NCI-H1436 treated with DMSO at 0.1 percent for 48 hours (cell line): ENCODE measurements at places on chromosomes 6 and 20.

DNA sequence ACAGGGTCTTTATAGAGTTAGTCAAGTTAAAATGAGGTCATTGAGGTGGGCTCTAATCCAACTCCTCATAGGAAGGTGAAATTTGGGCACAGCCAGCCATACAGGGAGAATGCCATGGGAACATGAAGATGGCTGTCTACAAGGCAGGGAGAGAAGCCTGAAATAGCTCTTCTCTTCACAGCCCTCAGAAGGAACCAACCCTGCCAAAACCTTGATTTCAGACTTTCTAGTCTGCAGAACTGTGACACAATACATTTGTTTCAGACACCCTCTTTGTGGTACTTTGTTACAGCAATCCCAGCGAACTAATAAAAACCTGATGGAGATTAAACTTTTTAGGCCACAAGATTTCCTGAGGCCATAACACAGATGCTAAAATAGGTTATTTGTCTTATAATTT lies 43.1 kb upstream of the HECA start:
- no peak for DNase-seq

- DNase-seq = no peak
Observed at GRCh38 chr6:96520171-96521115, 1.2 kb upstream of the UFL1 start.

GRCh38 chr20:49318430-49319207 lies 40.8 kb upstream of the ZNFX1 start:
- DNase-seq = no peak

GRCh38 chr6:126110512-126111270 lies 124.4 kb downstream of the TRMT11 start:
- no peak for DNase-seq

DNA sequence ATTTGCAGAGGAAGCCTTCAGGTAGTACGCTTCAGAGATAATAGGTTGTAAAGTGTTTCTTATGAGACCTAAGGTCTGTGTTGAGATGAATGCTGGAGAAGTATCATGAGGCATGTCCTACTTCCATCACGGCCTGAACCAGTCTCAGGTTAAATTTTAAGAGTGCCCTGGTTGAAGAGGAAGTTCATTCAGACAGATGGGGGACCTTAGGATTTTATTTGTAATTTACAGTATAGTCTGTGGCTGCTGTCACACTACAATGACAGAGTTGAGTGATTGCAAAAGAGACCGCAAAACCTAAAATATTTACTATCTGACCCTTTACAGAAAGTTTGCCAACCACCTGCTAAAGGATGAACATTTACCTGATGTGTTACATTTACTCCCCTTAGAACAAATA lies 70.9 kb downstream of the UST start:
- DNase-seq = no peak

DNA sequence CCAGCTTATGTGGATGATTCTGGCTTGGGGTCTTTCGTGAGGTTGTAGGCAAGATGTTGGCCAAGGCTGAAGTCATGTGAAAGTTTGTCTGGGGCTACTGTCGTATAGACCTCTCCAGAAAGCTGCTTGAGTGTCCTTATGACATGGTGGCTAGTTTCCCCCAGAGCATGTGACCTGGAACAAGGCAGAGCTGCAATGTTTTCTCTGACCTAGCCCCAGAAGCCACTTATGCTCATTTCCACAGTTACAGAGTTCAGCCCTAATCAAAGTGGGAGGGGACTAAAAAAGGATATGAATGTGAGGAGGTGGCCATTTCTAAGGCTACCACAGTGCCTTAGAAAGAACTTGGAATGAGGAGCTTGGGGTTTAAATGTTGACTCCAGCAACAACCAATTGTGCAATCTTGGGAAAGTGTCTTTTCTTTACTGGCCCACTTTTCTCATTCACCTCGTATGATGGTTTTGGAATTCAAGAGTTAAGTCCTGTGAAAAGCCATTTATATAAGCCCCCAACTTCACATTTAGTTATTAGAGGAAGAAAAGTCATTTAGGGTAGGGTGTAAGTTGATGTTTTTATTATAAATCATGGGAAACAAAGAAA lies 5.9 kb upstream of the ASXL1 start:
- DNase-seq = no peak

DNA sequence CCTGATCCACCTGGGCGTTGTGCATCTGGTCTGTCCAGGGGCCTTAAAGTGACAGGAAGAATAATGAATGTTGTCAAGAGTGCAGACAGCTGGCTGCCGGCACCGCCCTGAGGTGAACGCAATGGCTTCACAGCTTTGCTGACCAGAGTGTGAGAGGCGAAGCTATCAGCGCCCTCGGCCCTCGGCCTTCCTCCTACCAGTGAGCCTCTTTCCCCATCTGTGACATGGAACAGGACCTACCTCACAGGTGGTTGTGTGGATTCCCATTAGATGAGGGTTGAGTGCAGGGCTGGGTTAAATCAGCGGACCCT lies 54.8 kb downstream of the CTCFL start:
- DNase-seq = no peak

DNA sequence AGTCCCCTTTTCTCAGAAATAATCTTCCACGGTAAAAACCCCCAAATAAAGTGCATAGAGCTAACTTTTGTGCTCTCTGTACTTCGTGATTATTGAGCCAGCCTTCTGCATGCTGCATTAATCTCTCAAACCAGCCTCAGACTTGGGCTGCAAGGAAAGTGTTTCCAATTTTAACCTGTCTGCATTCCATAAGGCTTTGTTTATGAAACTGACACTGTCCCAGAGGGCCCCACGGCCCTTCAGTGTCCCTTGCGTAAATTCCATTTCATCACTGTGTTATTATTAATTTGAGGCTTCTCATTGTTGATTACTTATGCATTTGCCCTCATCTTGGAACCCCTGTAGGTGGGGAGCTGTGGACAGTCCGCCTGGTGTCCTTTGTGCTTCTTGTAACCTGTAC lies 15.6 kb upstream of the SNRPB2 start:
- DNase-seq = no peak

- DNase-seq = no peak
Observed at GRCh38 chr6:23200946-23201345, 631.6 kb downstream of the HDGFL1 start.

DNA sequence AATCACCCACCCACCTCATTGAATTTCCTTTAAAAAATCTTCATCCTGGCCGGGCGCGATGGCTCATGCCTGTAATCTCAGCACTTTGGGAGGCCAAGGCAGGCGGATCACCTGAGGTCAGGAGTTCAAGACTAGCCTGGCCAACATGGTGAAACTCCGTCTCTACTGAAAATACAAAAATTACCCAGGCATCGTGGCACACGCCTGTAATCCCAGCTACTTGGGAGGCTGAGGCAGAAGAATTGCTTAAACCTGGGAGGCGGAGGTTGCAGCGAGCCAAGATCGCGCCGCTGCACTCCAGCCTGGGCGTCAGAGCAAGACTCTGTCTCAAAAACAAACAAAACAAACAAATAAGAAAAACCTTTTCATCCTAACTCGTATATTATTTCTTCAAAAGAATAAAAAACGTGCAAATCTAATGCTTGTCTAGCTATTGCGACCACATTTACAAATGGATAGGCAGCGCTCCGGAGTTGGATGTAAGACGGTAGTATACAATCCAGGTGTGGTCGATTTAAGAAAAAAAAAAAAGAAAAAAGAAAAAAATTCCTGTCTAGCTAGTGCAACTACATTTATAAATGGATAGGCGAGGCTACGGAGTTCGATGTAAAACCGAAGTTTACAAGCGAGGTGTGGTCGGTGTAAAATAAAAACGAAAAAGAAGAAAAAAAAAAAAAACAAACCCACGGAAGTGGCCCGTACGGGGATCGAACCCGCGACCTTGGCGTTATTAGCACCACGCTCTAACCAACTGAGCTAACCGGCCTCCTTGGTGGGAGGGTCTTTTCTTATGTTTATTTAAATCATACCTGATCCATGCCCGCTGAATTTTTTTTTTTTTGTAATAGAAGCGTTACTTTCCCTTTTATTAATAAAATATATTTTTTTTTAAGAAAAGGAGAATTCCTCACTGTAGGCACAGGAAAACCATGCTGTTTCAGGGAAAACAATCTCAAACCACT lies 70.7 kb upstream of the PRSS16 start:
- DNase-seq = no peak

GRCh38 chr20:45450097-45450818 lies 19.3 kb upstream of the WFDC2 start:
- DNase-seq = peak; percentile 21

GRCh38 chr6:106077170-106077569 lies 9.0 kb upstream of the PRDM1 start:
- DNase-seq = no peak

DNA sequence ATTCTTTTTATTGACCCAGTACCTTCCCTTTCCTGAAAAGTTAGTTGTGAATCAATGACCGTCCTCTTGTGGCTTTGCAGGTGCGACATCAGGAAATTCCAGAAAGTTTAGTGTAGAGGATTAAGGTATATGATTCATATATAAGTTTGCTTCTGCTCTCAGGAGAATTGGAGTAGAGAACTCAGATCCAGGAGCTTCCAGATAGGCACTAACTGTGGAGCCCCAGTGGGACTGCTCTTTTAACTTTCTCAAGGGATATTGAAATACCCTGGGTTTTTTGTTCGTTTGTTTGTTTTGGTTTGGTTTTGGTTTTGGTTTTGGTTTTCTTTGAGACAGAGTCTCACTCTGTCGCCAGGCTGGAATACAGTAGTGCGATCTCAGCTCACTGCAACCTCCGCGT lies 9.5 kb downstream of the TAAR2 start:
- DNase-seq = no peak

GRCh38 chr6:149488815-149489214 lies 4.0 kb upstream of the ZC3H12D start:
- DNase-seq = no peak

DNA sequence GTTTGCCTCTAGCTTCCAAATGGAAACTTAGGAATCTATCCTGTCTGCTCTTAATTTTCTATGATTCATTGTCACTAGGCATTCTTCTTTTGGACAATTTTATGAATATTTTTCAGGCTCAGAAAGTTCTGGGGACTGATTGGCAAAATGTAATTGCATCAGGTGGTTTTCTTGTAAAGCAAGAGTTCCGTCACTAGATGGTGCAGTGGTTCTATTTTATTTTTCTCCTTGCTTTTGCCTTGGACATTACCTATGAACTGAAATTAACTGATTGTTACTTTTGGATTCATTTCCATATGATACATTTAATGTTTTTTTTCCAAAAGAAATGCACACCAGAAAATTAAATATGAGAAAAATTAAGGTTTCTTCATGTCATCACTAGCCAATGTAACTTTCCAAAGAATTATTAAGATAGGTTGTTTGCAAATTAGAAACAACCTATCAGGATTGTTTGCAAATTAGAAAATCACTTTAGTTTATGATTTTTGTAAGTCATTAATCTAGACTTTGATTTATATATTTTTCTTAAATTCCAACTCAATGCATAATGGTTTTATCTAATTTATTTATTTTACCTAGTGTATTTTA lies 48.0 kb downstream of the TMEM170B start:
- DNase-seq = no peak

- peak; percentile 42 for DNase-seq
Observed at GRCh38 chr20:46021361-46022359, 7.4 kb upstream of the SLC12A5 start.

DNA sequence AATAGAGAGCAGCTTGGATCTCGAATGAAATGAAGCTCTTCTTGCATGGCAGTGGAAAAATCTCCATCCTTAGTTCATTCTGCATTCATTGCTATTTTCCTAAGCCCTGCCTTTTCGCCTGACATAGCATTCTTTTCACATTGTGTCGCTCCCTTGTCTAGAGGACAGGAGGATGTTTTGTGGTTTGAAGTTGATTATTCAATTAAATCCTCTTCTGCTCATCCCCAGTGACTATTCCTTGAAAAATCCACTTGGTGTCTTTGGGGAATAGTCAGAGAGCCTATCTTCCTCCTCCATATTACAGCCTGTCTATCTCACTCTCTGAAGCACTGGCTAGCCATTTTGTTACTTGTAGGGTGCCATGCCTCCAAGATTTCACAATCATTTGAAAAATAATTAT lies 161.2 kb downstream of the KLHL32 start:
- no peak for DNase-seq

GRCh38 chr20:18567739-18568091 lies 483 bp downstream of the SMIM26 start:
- DNase-seq = no peak

DNA sequence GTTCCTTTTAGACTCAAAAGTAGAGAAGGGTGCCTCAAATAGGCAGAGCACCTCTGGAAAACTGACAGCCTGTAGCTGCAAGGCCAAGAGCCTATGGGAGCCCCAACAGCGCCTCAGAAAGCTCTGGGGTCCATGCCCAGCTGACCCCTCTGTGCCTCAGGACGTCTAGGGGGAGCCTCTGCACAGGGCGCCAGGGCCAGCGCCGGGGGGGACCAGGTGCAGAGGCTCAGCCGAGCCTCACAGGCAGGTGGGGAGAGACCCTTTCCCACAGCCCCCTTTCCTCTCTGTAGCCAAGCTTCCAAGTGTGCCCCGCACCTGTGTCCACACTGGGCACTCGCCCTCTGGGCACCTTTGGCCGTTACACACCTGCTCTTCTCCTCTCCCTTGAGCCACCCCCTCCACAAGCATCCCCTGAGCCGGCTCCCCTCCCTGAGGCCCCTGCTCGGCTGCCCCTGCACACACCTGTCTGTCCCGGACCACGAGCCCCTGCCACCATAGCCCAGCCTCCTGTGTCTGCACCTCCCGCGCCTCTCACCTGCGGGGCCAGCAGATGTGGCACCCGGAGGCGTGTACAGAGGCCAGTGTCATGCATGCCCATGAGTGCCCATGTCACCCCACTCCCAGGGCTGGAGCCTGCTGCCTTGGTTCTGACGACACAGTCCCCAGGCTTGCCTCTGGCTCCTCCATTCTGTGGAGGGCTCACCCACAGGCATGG lies 53.2 kb downstream of the GINS1 start:
- DNase-seq = no peak

DNA sequence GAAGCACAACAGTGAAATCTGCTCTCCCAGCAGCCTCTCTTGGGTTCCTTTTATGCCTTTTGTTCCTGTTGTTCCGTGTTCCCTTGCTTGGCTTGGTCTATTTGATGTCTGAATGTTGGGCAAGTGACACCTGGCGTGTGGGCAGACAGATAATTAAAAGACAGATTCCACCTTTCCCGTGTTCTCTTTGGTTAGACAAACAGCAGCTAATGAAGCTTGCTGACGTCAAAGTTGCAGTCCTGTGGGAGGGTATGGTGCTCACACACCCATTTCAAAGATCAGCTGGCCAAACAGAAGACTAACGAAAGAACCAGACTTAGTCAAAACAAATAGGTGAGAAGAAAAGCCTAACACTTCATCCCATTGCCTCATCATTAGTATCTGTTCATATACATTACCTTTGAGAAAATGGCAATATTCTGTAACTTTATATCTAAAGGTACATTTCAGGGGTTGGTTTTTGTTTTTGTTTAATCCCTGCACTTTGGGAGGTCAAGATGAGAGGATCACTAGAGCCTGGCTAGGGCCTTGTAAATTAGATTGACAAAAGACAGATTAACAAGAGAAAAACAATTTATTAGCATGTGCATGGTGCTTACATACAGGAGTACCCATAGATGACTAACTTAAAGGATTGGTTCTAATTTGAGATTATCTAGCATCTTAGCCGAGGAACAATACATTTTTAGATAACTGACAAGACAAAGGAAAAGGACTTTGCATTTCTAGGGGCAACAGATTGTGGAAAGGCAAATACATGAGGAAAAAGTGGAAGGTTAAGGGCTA lies 48.9 kb upstream of the TNFRSF21 start:
- DNase-seq = no peak
